ENCODE measurements at places on chromosomes 1 and 21.
A peak's percentile ranks its signal among the peaks of the same experiment; 100 is the strongest.

DNA sequence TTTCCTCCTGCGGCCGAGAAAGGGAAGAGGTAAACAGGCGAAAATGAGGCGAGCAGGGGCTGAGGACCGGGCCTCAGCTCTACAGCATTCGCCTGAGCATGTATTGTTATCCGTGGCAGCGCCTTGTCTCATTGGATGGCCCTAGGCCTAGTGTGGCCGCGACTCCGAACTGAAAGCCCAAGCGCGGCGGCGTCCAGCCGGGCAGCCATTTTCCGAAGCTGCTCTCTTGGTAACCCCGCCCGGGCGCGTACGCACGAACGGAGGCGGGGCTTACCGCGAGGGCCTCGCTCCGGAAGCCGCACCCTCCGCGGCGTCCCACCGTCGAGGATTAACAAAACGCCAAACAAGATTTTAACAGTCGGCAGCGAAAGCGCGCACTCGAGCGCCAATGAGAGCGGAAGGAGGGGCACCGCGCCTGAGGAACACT lies 797 bp upstream of the USP1 start:
- DNase-seq = no peak

DNA sequence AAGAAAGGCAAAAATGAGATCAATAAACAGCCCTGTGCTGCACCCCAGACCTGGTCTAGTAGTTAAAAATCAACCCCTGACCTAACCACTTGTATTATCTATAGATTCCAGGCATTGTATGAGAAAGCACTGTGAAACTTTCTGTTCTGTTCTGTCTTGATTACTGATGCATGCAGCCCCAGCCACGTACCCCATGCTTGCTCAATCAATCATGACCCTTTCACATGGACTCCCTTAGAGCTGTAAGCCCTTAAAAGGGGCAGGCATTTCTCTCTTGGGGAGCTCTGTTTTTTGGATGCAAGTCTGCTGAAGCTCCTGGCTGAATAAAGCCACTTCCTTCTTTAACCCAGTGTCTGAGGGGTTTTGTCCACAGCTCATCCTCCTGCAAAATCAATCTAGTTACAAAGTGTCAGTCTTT lies 24.2 kb upstream of the CD34 start:
- no peak for DNase-seq

GRCh38 chr1:26853156-26853555 lies 9.8 kb upstream of the SFN start:
- DNase-seq = peak; percentile 84

DNA sequence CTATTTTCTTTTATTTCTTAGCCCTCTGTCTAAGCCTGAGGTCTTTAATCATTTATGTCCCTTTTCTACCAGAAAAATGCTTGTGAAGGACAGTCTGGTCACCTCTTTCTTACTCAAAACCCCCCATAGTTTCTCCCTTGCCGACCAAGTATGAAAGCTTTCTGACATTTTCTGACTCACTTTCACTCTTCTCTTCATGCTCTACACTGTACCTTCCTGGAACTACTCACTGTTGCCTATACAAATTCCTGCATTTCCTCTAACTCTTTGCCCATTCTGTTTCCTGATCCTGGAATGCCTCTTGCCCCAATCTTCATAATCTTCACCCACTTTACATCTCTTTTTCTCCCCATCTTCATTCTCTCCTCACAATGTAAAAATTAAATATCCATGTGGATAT lies 380.0 kb downstream of the HHIPL2 start:
- no peak for DNase-seq

DNA sequence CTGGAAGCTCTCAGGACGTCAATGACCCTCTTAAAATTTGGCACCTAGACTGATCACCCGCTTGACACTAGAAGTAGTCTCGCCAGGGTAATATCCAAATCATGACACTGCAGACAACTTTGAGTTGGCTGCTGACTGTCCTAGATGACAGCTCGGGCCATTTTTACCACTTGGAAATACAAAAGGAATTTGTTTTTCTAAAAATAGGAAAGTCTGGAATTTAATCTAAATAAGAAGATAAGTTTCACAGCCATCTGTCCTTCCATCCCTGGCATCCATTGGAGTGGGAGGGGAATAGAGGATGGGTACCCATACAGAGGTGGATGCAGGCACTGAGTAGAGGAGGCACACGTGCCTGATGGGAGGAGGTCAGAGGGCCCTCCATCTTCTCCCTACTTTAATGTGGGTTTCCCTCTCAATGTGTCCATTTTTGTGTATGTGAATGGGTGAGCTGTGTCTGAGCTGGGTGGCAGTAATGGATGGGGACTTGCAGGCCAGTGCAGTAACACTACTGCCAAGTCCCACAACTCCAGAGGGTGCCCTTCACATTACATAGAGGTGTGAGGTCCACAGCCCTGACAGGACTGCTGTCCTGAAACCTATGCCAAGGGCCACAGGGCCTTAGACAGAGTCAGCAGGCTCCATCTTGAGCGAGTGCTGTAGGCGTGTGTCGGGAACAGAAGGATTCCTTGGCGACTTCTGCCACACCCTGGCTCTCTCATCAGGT lies 104.8 kb upstream of the IPO9 start:
- no peak for DNase-seq

GRCh38 chr1:204146309-204146708 lies 5.5 kb downstream of the ETNK2 start:
- no peak for DNase-seq

DNA sequence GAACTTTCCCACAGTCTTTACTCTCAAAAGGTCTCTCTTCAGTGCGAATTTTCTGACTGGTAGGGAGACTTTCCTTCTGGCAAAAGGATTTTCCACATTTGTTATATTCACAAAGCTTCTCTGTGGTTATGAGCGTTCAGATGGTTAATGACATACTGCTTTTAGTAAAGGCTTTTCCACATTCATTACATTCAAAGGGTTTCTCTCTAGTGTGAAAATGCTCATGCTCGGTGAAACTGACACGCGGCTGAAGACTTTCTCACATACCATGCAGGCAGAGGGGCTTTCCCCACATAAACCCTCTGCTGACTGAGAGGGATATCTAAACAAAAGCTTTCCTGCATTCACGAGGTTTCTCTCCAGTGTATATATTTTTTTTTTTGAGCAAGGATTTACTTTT lies 9.9 kb upstream of the KLF18 start:
- no peak for DNase-seq

Data from H9 (cell line).